SJSA1 (cell line): ENCODE measurements at places on chromosomes 7 and 10. TPM values are rescaled to one million over a fixed set of nuclear protein-coding genes. Genes with fewer than 3 reads are reported as not detected.
A peak's percentile ranks its signal among the peaks of the same experiment; 100 is the strongest.

DNA sequence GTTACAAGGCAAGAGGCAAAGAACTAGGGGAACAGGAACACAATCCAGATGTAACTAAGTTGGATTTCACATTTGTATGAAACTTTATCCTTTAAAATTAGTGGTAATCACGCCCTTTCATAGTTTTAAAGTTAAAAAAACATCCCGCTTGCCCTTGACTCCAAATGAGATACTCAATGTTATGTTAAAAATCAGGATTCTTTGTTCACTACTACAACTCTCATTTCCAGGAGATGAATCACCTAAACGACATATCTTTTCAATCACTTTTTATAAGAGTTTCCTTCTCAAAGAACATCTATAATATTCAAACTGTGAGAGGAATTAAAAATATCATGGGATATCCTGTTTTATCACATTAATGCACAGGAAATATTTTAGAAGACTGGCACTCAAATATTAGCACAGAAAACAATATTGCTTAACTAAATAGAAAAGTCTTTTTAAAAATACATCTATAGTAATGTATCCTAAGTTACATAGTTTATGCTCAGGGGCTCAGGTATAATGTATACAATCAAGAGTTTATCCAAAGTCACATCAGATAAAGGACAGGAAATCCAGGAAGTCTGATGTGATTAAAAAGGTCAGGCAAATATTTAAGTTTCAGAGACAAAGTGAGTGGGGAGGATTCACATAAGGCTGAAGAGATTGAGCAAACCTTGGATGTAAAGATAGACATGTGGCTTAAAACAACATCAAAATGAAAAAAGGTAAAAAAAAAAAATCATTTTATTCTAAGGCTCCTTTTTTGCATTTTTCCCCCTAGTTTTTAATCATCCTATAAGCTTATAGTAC, 41.9 kb downstream of the CADPS2 start:
- H3K36me3 ChIP-seq = no peaks in the 10 kb centered on the region
- no peak for DNase-seq
- no peaks in the 10 kb centered on the region for H3K4me1 ChIP-seq
- H3K27ac ChIP-seq = no peak overlapping the region
- H3K27me3 ChIP-seq = no peaks in the 10 kb centered on the region

GRCh38 chr7:108634036-108634435, 64.4 kb downstream of the DNAJB9 start:
- no peak overlapping the region for H3K27ac ChIP-seq
- no peak overlapping the region for H3K4me3 ChIP-seq
- H3K36me3 ChIP-seq = no peaks in the 10 kb centered on the region
- no peak for DNase-seq
- no peaks in the 10 kb centered on the region for H3K27me3 ChIP-seq

DNA sequence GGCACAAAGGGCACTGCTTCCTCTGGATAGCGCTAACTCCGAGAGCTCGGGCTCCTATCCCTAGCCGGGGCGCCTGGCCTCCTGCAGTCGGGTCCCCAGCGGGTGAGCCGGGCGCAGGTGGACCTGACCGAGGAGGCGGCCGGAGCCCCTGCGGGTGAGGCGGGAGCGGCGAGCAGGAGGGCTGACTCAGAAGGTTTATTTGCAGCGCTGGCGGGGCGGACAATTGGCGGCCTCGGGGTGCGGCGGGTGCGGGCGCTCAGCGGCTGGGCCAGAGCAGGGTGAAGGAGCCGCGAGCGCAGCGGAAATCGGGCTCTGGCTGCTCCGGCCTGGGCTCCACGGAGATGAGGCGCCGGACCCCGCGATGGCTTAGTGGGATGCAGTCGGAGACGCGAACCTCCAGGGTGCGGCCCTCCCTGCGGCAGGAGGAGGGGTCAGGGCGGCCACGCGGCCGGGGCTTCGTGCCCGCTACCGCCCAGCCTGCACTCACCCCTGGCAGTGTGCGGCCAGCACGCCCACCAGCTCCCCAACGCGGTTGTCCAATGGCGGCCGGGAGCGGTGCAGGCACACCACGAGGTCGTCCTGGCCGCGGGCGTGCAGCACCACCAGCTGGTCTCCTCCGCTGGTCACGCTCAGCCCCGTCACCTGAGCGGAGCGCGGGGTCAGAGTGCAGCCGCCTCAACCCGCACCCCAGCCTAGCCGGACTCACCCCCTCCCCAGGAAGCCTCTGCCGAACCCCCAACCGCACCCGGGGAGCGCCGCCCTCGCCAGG, 16.1 kb downstream of the MYO1G start:
- H3K27me3 ChIP-seq = peaks cover 17% of the 10 kb centered on the region
- no peaks in the 10 kb centered on the region for H3K36me3 ChIP-seq
- H3K4me3 ChIP-seq = peak overlapping the region; percentile 17; the same call in 1 of the 2 replicates
- no peak overlapping the region for H3K27ac ChIP-seq

Gene CALML5
- not detected in 2 replicates for total RNA-seq

DNA sequence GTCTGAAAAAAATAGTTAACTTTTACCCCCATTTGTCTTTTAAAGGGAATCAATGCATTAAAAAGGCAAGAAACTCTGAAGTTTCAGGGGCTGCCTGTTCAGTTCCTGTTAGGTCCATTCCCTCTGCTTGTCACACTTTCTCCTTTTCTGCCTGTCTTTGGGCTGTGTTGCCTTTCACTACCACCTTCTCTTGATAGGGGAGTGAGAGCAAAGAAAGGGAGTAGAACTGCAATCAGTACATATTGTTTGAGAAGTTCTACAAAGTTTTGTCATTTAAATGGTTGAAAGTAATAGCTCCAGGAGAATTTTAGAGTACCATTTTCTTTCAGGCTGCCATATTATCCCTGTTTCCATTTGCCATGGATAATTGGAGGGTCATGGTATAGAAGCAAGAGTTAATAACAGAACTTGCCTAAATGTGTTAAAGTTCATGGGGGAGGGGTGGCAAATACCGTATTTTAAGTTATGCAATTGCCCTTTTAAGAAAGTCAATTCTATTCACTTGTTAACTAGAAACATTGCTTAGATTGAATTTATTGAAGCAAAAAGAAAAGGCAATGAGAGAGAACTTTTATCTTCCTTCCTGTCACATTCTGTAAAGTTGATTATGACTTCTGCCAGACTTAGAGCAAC, 38.6 kb downstream of the MPLKIP start:
- H3K4me3 ChIP-seq = no peak overlapping the region
- DNase-seq = no peak
- no peaks in the 10 kb centered on the region for H3K4me1 ChIP-seq
